Activated T-helper 1 cell treated with anti-CD3 and anti-CD28 coated beads, Interleukin-2, amount 50 U/mL, for 16 hours (primary cell): ENCODE measurements at places on chromosomes 7 and 10.

DNA sequence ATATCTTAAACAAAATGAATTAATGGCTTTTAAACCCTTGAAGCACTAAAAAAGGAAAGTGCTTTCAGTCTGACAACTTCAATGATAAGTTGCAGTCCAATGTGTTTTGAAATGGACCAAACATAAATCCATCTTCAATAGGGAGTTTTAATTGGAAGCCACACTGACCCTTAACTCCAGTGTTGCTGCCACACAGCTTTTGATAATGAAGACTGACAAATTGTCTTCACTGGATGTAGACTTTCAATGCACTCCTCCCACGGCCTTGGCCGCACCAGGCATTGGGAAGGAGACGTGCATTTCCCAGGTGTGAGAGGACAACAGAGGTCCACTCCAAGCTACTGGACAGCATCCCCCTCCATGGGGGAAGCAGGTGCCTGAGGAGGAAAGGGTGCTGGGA is 159.0 kb upstream of the NRP1 start:
- DNase-seq, result no peak

- no peak for DNase-seq
Measured at GRCh38 chr10:69723653-69724052, 78.1 kb upstream of the COL13A1 start.

DNA sequence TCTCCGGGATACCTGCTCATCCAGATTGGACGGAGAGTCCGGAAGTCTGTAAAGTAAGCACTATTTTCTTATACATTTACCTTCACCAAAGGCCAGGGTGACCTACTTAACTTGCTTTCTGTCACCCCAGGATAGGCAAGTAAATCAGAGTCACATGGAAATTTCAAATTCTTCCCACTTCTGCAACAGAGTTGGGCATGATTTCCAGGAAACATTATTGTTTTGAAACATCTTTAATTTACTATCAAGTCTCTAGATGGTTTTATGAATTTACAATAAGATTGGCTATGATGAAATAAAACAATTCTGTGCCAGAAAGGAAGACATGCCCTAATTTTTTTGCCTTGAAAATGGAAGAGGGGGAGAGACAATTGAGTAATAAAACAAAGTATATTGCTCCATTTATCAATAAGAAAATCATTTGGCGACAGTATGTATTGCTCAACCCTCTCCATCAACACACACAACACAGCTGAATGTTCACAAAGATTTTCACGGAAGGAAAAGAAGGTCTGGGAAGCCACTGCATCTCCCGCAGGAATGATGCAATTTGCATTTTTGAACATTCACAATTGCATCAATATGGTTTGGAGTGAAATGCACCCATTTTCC is 702.8 kb downstream of the PARD3 start:
- no peak for DNase-seq

DNA sequence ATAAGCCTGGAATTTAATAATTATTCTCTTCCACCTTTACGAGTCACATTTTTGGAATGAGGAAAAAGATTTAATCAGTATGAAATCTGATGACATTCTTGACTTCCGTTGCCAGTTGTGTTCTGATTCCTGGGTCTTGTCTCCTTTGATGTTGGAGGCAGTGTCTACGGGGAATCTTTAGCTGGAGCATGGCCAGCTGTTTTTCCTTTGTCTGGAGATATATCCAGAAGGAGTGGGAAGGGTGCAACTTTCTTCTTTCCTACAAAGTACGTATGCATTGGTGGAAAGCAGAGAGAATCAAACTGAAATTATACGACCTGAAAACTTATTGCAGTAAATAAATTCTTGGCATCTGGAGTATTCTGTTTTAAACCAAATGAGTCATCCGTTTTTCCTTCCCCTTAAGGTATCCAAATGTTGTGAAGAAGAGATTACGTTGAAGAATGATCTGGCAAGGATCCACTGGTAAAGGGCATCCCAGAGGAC is 6.9 kb upstream of the GNG11 start:
- DNase-seq, result no peak

DNA sequence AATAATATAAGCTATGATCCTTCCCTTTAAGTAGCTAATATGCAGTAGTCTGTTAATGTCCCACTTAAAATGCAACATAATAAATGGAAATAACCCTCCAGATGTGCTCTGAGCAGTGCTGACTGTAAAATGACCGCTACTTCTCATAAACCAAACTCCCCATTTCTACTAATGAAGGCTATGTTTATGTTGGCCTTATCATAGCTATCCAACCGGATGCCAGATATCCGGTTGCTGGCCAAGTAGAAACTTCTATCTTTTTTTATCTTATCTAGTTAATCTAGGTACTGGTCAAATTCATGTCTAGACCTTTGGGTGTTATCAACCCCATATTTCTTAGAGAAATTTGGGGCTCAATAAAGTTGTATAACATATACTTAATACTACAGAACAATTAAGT is 56.6 kb downstream of the CHRM2 start:
- no peak for DNase-seq

GRCh38 chr10:91860885-91861284 is 48.4 kb downstream of the FGFBP3 start:
- no peak for DNase-seq

GRCh38 chr10:71797533-71798307 is 24.4 kb upstream of the VSIR start:
- DNase-seq, result no peak

DNA sequence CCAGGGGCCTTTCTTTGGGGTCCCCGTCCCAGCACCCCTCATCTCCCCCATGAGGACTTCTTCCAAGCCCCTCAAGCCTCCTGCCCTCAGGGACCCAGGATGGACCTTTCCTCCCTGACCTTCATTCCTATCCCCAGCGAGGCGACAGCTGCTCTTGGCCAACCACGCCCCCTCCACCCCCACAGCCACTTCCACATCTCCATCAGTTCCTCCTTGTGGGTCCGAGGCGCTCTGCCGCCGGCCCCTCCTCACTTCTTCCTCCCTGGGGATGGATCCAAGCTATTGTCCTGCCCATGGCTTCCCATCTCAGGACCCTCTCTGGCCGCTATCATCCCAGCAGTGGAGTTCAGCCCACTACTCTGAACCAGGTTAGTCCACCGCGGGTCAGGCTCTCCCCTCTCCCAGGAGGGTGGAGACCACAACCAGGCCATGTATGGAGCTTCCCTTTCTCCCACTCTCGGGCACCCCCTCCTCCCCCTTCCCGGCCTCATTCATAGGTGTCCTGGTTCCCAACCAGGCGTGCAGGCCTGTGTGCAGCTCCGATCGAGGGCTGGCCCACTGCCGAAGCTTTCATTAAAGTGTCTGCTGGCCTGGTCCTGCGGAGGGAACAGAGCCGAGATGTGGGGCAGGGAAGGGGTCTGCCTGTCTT is 1.7 kb upstream of the SH2B2 start:
- no peak for DNase-seq

DNA sequence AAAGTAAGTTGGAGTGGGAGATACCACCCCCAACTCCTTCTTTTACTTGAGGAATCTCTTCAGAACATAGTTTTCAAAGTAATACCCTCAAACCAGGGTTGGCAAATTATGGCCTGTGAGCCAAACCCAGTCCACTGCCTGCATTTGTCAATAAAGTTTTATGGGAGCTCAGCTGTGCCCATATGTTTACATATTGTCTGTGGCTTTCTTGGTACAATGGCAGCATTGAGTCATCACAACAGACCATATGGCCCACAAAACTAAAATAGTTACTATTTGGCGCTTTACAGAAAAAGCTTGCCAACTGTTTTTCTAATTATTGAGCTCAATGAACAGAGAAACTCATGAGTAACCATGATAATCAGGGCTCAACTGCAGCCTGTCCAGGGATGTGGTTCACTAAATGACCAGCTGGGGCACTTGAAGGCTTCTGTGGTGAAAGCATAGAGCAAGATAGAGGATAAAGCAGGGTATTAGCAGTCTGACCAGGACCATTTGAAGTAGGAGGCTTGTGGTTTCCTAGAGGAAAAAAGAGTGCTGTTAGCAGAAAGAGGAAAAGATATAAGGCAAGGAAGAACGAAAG is 196.0 kb upstream of the GRB10 start:
- DNase-seq, result no peak

- DNase-seq, result no peak
Measured at GRCh38 chr10:86086418-86086817, 280.2 kb downstream of the GRID1 start.

- DNase-seq, result no peak
Measured at GRCh38 chr7:122719010-122719578, 16.4 kb upstream of the RNF148 start.

DNA sequence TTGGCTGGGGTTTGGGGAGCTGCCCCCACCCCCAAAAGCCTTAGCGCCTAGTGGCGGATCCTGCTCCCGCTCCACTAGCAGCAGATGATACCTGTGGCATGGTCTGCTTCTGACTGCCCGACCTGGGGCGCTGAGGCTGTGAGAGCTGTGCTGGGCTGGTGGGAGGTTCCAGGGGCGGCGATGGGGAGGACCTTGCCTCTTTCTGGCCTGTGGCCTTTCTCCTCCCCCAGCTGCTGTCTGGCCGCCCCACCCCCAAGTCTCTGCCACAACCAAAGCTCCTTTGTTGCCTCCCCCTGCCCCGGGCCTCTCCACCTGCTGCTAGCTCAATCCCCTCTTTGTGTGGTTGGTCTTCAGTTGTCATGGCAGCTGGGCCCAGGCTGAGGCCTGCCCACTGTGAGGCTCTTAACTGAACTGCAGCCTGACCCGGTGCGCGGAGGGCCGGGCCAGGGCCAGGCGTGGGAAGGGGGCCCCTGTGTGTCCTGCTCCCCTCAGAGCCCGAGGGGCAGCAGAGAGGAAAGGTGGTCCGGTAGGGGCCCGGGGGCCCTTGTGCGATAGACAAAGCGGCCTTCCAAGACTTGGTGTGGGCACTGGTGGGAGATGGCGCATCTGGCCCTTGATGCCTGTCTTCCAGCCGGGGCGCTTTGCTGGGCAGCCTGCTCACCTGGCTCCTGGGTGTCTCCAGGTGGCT is 4.7 kb downstream of the ZNF775 start:
- DNase-seq, result no peak

DNA sequence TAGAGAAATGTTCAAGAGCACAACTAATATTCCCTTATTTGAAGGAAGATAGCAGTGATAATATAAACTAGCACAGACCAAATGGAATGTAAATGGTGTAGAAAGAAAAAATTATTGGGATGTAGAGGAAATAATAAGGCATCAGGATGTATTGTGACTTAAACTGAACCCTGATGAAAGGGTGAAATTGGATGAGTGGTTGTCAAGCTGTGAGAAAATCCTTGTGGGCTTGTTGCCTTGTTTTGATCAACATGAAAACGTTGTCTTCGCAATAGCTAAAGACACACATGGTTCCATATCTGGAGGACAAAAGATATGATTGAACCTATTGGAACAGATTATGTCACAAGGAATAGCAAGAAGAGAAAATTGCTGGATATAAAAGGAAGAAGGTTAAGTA is 40.3 kb upstream of the CNTNAP2 start:
- no peak for DNase-seq

GRCh38 chr7:2522780-2523433 is 3.3 kb downstream of the LFNG start:
- no peak for DNase-seq

DNA sequence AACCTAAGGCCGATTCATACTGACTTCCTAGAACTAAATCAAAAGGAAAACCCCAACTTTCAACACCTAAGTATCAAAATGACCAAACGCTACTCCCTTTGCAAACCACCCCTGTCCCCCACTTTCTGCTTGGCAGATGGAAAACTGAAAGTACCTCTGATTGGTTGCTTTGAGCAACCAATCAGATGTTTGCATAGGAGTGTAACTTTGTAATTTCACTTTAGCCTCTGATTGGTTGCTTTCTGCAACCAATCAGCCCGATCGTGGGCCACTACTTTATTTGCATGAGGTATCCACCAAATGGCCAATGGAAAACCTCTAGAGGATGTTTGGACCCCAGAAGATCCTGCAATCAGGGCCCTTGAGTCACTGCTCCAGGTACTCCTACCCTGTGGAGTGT is 12.3 kb upstream of the SNX10 start:
- DNase-seq, result no peak

DNA sequence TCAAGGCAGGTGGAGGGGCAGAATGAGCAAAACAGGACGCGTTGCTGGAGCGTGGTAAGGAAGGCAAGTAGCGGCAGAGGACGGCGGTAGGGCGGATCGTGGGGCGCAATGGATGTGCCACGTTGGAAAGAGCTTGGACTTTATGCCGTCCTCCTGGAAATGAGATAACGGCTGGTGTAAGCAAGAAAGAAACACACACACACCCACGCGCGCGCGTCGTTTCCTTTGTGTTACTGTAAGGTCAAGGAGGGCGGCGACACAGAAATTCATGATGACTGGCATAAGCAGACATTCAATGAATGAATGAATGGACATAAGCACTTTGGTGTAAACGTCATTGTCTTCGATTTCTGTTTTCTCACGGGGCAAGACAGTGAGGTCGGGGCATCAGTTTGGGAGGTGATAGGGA is 683 bp upstream of the ENTPD7 start:
- no peak for DNase-seq

DNA sequence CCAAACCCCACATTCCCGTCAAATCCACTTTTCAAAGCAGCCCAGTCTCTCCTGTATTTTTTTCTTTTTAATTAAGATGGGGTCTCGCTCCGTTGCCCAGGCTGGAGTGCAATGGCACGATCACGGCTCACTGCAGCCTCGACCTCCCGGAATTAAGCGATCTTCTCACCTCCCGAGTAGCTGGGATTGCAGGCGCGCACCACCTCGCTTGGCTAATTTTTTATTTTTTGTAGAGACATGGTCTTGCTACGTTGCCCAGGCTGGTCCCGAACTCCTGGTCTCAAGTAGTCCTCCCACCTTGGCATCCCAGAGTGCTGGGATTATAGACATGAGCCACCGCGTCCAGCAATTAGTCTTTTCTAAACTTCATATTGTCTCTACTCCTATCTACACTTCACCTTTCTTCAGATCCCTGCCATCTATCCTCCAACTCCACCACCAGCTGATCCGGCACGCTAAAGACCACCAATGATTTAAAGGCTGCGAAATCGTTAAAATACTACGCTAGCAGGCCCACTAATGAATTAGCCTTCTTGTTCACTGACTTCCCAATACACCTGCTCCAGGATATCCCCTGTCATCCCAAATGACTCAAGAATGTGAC is 525 bp upstream of the CHUK start:
- no peak for DNase-seq

DNA sequence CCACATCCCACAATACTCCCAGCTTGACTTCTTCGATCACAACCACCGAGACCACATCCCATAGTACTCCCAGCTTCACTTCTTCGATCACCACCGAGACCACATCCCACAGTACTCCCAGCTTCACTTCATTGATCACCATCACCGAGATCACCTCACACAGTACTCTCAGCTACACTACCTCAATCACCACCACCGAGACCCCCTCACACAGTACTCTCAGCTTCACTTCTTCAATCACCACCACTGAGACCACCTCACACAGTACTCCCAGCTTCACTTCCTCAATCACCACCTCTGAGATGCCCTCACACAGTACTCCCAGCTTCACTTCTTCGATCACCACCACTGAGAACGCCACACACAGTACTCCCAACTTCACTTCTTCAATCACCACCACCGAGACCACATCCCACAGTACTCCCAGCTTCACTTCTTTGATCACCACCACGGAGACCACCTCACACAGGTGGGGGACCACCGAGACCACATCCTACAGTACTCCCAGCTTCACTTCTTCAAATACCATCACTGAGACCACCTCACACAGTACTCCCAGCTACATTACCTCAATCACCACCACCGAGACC is 8.6 kb downstream of the MUC3A start:
- no peak for DNase-seq

GRCh38 chr7:25329815-25330214 is 101.5 kb upstream of the NPVF start:
- DNase-seq, result no peak
